ENCODE measurements at places on chromosomes 1 and 21.

GRCh38 chr1:115783311-115783710 lies 14.8 kb upstream of the CASQ2 start:
- no peak for DNase-seq

DNA sequence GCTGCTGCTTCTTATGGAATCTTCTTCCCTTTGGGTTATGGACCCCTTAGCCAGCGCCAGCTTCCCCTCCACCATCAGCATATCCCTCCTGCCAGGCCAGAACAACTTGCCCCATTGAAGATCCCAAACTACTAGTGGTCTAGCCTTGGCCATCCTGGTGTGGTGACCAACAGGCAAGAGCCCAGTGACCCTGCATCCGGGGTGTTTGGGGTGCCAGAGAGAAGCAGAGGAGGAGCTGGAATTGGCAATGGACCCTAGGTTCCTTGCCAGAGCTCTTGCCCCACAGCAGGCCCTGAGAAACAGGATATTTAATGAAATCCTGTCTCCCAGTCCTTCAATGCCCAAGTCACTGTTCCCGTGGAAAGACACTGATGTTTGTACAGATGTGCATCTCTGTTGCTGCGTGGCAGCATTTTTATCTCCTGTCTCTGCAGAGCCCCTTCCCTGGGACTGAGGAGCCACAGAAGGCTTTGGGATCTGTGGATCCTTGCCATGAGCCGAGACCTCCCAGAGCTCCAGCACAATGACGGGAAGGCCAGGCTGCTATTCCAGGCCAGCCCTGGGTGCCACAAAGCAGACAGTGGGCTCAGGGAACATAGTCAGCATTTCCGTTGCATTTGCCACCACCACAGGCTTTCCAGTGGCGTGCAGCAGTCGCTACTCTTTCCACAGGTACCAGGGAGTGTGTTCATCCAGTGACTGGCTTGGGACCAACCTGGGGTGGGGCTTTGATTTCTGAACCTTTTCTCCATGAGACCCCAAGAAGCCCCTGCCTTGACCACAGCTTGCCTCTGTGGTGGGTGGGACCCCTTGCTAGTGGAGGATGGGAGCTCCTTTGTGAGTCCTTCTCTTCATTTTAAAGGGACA lies 21.6 kb downstream of the NAV1 start:
- DNase-seq = no peak

DNA sequence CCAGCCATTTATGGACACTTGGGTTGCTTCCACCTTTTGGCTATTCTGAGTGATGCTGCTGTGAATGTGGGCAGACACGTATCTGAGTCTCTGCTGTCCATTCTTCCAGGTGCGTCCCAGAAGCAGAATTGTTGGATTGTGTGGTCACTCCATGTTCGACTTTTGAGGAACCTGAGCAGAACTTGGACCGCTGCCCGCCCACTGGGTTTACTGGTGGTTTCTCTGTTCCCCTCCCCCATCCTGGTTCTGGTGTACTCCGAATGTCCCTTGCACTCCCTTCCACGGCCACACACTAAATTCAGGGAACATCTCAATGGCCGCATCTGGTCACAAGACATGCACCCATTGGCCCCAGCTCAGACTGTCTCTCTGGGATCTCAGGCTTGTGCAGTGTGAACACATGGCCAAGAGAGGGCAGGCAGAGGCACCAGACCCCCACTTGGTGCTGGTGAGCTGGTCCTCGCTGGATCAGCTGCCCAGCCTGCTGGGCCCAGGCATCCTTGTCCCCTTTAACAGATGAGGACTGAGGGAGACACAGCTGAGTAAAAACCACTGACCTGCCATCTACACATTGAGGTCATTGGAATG lies 565.1 kb downstream of the NPHP4 start:
- DNase-seq = no peak

DNA sequence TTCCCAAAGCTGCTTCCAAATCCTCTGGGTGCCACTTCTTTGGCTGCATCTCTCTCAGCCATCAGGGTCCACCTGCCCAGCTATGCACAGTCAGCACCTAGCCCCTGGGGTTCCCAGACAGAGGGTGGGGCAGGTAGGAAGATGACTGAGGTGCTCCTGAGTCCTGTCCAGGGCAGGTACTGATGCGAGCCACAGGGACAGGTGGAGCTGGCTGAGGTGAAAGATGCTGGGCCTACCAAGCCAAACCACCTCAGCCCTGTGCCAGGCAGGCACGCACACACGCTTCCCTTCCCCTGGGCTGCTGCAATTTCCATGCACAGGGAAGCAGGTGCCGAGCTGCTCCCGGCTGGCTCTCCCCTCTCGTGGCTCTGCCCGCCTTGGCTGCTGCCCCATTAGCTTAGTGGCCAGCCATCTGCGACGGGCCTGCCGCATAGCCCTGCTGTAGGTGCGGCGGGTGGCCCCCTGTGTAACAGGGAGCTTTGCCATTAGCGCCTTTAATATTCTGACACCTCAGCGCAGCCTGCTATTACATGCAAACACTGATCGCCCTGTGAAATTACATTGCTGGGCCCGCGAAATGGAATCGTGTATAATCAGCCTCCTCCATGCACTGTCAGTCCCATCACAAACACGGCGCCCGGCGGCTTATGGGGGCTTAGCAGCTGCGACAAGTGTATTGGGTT lies 38.9 kb downstream of the DMAP1 start:
- DNase-seq = no peak

Data from occipital lobe (tissue), 3 donors.